ENCODE measurements at places on chromosomes 3 and 15. TPM values are rescaled to one million over a fixed set of nuclear protein-coding genes. Genes with fewer than 3 reads are reported as not detected.
A peak's percentile ranks its signal among the peaks of the same experiment; 100 is the strongest.

SCAANT1 gene
- total RNA-seq = not detected

DNA sequence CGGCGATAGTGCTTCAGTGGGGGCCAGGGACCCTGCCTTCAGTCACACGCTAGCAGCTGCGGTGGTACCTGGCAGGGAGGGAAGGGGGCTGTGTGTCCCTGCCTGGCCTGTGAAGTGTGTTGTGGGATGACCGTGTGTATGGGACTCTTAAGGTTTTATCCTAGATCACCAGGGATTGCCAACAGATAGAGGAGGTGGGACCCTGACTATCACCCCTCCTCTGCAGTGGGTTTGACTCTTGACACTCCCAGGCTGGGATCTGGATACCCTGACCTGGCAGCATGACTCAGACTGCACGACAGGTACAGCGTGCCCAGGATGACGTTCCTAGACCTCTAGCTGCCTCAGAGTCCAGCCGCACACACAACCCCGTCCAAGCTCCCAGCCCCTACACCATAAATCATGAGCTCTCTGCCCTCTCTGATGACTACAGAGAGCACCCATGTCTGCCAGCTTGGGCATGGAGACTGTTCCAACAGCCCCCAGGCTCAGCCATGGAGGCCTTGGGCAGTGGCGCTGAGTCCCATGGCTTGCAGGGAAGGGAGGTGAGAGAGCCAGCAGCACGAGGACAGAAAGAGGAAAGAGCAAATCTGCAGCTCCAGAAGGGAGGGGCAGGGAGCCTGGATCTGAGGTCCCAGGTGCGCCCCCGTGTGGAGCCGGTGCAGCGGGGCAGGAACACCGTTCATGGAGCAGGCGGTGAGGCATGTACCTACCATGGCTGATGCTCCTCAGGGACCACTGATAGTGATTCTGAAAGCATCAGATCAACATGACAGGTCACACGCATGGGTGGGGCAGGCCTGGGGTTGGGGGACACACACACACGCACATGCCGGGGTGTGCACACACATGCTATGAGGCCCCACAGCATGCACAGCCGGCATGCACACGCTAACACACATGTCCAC, 71.0 kb downstream of the ADAMTS7 start:
- no peak for DNase-seq

GRCh38 chr3:31680072-31680870, 147.5 kb downstream of the STT3B start:
- DNase-seq = no peak

- peak; percentile 34 for DNase-seq
Observed at GRCh38 chr15:67175643-67176071, 78.8 kb downstream of the AAGAB start.

GRCh38 chr15:40550341-40551037, 14.4 kb downstream of the CCDC32 start:
- DNase-seq = no peak

All from CD8-positive, alpha-beta T cell (primary cell).